Esophagus squamous epithelium (tissue), 5 donors: ENCODE measurements at places on chromosomes 11 and 22.

DNA sequence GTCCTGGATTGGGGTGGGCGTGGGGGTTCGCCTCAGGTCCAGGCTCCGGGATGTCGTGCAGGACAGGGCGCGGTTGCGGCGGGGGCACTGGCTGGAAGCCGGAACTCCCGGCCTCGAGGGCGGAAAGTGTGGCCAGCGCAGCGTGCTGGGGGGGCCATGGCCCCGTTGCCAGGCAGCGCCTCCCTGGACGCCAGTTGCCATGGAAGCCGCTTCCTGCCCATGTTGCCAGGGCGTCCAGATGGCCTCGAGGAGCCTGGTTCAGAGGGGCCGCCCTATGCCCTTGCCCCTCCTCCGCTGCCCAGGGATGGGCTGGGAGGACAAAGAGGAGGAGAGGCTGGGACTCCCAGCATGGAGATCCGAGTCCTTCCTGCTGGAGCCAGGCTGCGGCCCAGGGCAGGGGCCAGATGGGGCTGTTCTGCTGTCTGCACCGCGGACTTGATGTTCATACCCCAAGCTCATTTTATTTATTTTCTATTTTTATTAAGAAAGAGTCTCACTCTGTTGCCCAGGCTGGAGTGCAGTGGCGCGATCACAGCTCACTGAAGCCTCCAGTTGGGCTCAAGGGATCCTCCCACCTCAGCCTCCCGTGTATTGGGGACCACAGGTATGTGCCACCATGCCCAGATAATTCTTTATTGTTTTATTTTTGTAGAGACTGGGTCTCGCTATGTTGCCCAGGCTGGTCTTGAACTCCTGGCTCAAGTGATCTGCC is 4.6 kb upstream of the CCDC188 start:
- no peak for DNase-seq

GRCh38 chr22:34688825-34689224 is 377.1 kb upstream of the ISX start:
- DNase-seq = no peak

DNA sequence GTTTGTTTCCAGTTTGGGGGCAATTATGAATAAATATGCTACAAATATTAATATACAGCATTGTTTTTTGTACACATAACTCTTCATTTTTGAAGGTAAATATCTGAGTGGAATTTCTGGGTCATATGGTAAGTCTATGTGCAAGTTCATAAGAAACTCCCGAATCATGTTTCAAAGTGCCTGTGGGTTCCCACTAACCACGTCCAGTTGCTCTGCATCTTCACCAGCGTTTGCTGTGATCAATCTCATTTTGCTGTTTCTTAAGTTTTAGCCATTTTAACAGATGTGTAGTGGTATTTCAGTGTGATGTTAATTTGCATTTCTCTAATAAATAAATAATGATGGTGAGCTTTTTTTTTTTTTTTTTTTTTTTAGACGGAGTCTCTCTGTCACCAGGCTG is 14.2 kb upstream of the CSRP3 start:
- DNase-seq = no peak

- DNase-seq = no peak
Observed at GRCh38 chr11:58003591-58003990, 20.1 kb upstream of the OR9Q1 start.

DNA sequence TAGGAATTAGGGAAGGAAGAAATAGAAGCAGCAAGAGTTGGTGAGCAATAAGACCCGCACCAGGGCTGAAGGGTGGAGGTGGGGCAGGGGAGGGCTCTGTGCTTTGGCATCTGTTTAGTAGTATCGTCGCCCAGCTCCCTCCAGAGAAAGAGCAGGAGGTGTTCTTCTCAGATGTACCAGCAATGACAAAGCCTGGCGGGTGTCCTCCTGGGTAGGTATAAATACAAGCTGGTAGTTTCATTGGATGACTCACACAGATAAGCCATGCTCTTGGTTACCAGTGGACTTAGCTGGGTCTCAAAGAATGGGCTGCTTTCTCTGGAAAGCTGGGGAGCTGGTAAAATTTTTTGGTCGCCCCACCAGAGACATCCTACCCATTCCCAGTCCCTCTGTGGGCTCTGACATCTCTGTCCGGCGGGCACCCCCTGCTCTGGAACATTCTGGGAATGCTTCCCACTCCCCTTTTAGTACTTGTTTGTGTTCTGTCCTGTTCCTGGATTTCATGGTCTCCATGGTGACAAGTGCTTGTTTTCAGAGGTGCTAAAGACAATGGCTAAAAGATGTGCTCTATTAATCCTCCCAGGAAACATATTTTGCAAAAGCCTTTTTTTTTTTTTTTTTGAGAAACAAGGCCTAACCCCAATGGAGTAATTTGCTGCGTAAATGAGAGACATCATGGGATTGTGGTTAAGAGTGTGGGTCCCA is 15.4 kb upstream of the TUBA8 start:
- no peak for DNase-seq

DNA sequence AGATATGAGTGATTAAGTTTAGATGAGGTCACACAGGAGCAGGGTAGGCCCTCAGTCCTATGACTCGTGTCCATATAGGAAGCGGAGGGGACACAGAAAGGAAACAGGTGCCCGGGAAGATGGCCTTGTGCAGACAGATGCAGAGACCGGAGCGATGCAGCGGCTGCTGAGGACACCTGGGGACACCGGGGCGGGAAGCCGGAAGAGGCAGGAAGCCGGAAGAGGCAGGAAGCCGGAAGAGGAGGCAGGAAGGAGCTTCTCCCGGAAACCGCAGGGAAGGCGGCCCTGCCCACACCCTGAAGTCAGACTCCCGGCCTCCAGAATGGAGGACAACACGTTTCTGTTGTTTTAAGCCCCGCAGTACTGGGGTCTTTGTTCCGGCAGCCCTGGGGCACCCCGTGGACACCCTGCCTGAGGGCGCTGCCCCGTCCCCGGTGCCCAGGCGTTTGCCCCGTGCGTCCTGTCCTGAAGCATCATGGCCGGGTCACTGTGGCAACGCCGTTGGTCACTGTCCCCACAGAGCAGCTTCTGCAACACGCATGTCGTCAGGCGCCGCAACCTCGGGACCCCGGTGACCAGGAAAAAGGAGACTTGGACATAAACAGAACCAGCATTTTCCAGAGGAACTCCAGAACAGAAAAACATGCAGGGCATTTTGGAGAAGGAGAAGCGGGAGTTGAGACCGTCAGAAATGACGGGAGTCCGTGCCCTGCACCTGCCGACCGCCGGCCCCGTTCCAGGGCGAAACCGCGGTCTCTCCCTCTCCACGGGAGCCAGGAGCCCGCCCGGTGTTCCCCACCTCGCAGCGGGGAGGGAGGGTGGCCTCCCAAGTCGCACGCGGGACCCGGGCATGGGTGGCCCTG is 103.4 kb downstream of the BRD1 start:
- DNase-seq = no peak

- no peak for DNase-seq
Observed at GRCh38 chr11:130780437-130780836, 135.8 kb downstream of the SNX19 start.

DNA sequence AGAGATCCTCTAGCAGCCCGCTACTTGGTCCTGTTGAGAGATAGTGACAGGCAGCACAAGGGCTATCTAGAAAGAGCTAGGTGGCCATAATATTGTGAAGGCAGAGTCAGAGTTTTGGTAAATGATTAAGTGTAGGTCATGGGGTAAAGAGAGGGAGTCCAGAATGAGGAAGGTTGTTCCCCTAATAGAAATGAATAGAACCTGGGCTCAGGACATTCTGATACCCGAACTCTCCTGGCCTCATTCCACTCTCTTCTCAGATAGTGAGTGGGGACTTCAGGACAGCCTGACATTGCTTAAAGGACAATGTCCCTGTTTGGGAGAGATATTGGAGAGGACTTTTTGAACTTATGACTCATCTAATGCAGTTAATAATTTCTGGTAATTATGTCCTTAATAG is 20.6 kb downstream of the SLC5A1 start:
- DNase-seq = no peak

DNA sequence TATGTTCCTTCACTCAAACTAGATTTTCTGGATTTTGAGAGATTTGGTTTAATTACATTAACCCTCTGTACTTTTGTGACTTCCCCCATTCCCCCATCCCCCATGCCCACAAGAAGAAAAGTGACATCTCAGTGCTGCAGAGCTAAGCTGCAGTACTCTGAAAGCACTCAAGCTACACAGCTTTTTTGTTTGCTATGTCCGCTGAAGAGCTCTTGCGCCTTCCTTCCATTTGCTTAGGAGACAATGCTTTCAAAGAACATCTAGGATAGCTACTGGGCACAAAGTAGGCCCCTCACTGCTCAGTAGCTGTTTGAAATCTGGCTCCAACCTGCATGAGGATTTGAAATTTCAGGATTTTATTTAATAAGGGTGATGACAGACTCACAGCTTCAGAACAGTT is 69.7 kb downstream of the SLC17A6 start:
- DNase-seq = no peak

GRCh38 chr11:9601037-9601875 is 27.8 kb downstream of the WEE1 start:
- no peak for DNase-seq

GRCh38 chr11:44702889-44703288 is 23.9 kb upstream of the TSPAN18 start:
- DNase-seq = no peak

DNA sequence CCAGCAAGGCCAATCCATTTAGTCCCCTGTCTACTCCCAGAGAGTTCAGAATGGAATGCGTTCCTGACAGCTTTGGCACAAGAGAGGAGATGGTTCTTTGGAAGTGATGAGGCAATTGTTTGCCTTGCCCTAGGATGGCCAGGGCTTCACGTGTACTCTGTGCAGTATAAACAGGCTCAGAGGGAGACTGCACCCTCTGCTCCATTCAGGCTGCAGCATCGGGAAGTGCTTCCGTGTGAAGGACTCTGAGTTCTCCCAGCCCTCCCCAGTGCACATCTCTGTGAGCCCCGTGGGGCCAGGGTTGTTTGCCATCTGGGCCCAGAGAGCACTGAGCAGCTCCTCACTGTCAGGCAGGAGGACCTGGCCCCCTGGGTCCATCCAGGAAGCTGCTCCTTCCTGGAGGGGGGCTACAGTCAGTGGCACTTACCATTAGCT is 215.3 kb upstream of the TBCEL start:
- DNase-seq = no peak

GRCh38 chr22:38317122-38317994 is at the start of gene CSNK1E:
TSS of gene CSNK1E (minus strand) at chr22:38317433. CDS start at chr22:38314157, 3,276 bp downstream.
- no peak for DNase-seq

- no peak for DNase-seq
Observed at GRCh38 chr11:45512471-45513148, 152.8 kb downstream of the CHST1 start.

DNA sequence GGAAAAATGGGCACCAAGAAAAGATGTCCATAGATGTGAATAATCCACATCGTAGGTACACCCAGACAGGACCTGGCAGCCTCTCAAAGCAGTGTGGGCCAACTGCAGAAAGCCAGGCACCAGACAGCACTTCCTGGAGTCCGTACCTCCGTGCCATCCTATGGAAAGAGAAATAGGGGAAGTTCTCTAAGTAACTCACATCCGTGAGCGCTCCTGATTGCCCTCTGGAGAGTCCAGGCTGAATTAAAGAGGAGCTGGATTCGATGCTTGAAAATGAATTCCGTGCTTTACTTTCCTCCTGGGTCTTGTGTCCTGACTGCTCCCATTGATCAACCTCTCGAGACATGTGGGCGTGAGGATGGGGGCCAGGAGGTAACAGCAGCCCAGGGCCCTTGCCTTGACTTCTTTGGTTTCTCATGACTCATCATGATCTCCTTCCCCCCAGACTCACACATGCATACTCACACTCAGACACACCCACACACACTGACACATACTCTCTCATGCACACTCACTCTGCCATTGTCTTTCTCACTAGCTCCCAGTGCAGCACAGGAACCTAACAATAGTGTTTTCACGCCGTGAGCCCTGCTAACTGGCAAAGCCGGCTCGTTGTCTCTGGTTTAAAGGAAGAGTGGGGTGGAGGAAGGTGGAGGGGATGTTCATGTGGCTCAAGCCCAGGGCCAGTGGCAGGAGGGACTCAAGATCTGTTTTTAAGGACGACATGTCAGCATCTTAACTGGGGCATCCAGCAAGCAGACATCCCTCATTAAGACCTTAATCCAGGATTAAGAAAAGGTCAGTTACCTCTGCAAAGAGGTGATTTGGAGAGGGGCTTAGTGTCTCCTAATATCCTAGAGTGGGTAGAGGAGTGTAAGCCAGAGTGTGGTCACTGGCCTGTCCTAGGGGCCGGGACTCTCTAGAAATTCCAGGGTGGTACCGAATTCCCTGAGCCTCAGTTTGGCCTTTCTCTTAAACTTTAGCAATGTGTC is 104.2 kb downstream of the SCN3B start:
- DNase-seq = no peak

GRCh38 chr11:115302946-115303703 is 201.1 kb downstream of the CADM1 start:
- no peak for DNase-seq

- no peak for DNase-seq
Observed at GRCh38 chr22:23856721-23857605, 712 bp upstream of the SLC2A11 start.

- DNase-seq = no peak
Observed at GRCh38 chr11:34595391-34595790, 25.5 kb upstream of the EHF start.

GRCh38 chr11:78991681-78992080 is 417.0 kb upstream of the NARS2 start:
- DNase-seq = no peak

DNA sequence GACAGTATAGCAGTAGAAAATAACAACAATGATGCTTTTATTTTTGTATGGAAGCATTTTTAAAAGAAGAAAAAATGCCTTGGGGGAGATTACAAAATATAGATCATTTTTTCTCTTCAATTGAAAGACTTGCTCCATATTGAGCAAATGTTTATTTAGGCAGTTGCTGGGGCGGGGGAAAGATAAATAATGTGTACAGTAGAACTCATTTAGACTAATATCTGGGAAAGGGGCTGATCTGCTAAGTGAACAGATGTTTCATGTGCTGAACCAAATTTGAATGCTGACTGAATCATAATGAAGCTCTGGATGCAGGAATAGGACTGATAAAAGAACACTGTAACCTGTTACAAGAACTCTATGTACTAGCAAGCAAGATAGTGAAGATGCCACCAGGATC is 457.1 kb upstream of the TENM4 start:
- no peak for DNase-seq

DNA sequence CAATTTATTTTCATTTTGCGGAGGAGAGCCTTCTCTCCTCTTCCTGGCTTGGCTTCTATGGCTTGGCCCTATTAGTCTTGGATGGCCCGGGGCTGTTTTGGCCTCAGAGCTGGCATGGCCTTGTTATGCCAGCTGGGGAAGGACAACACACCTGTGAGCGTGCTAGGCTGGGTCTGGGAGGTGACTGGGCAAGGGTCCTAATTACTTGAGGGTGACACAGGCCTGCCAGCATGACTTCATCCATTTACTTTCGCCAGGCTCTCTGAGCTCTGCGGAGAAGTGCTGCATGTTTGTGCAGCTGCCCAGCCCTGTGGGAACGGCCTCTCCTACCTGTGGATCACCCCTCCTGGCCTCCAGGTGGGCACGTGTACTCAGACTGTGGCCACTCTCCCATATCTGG is 153.6 kb downstream of the SNX19 start:
- no peak for DNase-seq
